ENCODE measurements at places on chromosomes 5 and 9.

DNA sequence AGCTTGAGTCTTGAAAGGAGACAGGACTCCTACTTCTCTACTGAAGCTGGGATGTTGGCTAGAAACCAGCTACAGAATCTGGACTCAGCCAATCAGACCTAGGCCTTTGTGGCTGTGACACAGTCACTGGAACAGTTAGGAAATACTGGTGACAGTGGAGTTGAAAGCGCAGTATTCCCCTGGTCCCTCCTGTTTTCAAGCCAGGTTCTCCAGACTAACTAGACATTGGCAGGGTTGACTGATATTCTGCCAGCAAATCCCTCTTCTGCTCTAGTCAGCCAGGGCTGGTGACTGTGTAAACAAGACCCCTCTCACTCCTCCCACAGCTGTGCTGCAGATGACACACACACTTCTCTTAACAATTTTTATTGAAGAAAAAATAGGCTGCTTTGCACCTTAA, 8.7 kb downstream of the SHROOM1 start:
- no peak for DNase-seq

DNA sequence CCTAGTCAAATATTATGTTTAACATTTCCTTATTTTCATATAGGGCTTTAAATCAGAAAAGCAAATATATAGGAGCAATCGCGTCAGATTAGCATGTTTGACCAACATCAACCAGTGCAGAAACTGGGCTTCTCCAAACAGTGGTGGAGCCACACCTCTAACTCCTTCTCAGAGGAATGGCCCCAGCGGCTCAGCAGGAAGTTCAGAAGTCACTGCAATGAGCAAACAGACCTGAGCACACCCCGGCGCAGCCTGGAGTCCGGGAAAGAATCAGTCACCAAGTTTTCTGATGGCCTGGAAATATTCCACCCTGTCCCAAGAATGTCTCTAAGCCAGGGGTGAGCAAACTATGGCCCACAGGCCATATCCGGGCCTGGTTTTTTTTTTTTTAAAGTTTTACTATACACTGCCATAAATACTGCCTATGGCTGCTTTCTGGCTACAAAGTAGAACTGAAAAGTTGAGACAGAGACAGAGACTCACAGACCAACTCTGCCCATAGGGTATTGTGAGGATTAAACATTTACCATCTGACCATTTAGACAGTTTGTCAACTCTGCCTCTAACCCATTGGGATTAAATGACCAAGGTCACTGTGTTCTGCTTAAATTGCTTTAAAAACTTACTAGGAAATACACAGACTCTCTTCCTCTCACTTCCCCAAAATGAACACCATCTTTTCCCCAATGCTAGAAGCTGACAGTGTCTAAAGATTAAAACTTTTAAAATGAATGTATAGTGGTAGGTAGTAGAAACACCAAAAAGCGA, 5.4 kb downstream of the GOLM1 start:
- DNase-seq: peak; percentile 45

DNA sequence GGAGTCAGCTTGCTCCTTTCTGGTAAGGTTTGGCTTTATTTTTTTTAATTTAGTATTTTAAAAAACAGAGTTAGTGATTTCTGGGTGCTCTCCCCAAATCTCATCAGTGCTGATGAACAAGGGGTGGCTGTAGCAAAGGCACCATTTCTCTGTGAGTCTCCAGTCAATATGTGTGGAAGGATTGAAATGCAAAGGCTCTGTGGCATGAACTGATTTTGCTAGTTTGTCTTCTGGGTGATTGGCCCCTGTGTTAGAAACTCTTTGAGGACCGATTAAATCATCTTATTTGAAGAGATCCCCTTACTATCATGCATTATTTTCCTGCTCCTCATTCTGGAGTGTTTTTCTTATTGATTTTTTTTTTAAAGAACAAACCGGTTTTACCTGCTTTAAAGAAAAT, 596 bp downstream of the TEK start:
- DNase-seq: no peak

- DNase-seq: no peak
Measured at GRCh38 chr5:43386960-43387362, 25.2 kb downstream of the CCL28 start.

DNA sequence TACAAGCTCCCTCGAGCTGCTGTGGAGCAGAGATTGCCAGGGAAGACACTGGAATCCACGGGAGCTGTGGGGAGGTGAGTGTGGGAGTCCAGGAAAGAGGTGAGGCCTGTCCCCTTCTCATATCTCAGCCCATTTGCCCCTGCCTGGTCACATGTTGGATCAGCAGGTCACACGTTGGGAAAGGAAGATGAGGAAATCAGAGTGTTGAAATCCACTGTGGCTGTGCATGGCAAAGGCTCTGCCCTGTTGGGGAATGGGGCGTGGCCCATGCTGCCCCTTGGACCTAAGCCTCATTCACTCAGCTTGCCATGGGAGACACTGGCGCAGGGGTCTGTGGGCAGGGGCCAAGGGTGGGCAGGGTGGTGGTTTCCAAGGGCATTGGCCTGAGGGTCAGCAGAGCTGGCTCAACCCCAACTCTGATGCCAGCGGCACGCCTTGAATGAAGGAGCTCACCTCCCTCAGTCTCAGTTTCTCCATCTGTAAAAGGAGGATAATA, 85.4 kb upstream of the CPEB4 start:
- no peak for DNase-seq

- no peak for DNase-seq
Measured at GRCh38 chr5:10668697-10669096, 92.3 kb downstream of the DAP start.
